Hypothalamus (tissue), 51 donors: ENCODE measurements at places on chromosomes 7 and 10.

GRCh38 chr10:113228530-113228929, 278.5 kb downstream of the TCF7L2 start:
- no peak for DNase-seq

DNA sequence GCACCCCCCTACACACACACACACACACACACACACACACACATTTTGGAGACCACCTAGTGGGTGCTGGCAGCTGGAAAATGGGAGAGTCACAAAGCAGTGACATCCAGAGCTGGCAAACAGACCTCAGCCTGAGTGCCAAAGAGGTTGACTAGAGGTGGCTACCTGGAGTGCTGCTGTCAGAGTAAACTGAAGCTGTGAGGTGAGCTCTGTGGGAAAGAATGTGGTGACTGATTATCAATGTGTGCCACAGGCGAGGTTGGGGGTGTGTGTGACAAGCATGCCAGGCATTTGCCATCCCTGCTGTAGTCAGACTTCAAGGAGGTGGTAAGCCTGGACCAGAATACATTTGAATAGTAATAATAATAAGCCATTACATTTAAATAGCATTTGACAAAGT, 120.6 kb downstream of the SLIT1 start:
- no peak for DNase-seq

GRCh38 chr10:102117391-102118159, 2.6 kb downstream of the LDB1 start:
- DNase-seq: peak; percentile 88

- DNase-seq: no peak
Measured at GRCh38 chr7:50640256-50640655, 75.1 kb upstream of the DDC start.

GRCh38 chr7:2445047-2445446, 31.2 kb downstream of the GRIFIN start:
- no peak for DNase-seq

GRCh38 chr10:79386637-79387465, 39.6 kb downstream of the PPIF start:
- DNase-seq: no peak

DNA sequence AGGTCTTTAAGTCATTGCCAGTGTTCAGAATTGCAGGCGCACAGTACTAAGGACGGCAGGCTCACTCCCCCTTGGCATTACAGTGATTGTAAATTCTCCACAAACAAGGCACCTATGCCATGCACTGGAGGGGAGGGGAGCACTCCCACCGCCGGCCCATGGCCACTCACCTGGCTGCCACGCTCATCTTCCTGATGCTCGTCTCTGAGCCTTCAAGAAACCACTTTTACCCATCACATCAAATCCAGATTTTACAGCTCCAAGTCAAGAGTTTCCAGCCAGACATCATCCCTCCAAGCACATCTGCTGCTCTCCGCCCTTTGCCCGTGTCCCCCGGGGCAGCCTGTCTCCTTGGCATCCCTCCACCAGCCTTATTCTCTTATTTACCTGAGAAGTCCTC, 350.2 kb upstream of the SHH start:
- no peak for DNase-seq

DNA sequence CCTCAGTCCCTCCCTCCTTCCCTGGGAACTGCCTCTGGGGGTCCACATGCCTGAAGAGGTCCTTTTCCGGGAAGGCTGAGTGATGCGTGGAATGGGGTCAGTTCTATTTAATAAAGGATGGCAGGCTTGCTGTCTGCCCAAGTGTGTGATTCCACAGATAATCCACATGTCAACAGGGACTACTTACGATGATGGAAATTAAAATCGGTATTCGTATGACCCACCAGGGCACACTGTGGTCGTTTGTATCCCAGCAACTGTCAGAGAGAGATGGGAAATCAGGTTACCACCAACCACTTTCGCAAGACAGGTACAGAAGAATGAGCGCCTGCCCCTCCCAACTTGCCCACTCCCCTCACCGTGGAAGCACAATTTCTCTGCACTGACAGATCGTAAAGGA, 110.3 kb downstream of the VIPR2 start:
- no peak for DNase-seq

GRCh38 chr7:94687810-94688209, 31.9 kb upstream of the SGCE start:
- DNase-seq: no peak

- no peak for DNase-seq
Measured at GRCh38 chr10:78742730-78743615, 325.8 kb upstream of the ZMIZ1 start.

GRCh38 chr10:24039897-24040296, 169.0 kb upstream of the KIAA1217 start:
- no peak for DNase-seq

DNA sequence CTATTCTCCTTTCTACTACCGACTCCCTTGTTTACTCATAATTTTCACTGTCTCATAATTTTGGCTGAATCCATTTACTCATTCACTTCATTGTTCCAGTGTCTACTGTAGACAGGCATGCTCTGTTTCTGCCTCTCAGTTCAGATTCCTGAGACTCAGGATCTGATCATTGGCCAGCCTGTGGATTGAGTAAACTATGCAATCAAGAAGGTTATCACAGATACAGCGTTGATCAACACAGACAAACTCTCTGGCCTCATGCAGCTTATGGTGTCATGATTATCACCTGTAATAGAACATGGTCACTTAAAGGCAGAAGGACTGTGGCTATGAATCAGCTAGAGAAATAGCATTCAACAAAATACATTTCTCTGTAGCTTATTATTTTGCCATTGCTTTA, 86.0 kb downstream of the SEMA3E start:
- DNase-seq: no peak
